ENCODE measurements at places on chromosomes 7 and 10. TPM values are rescaled to one million over a fixed set of nuclear protein-coding genes. Genes with fewer than 3 reads are reported as not detected.

ASAH2 gene
- total RNA-seq: 0.26 TPM

SLC18A3 gene
- total RNA-seq: not detected

RBM20 gene
- total RNA-seq: 0.66 TPM

CRTAC1 gene
- total RNA-seq: not detected

GSAP gene
- total RNA-seq: 2.7 TPM

DENND2A gene
- total RNA-seq: 22.2 TPM

OR6B1 gene
- total RNA-seq: not detected

FAM241B gene
- 0.19 TPM for total RNA-seq

LIPM gene
- not detected for total RNA-seq

FOXI2 gene
- total RNA-seq: not detected

PRRT4 gene
- total RNA-seq: under 0.01 TPM

GRK5 gene
- total RNA-seq: 66.5 TPM

FGL2 gene
- 616 TPM for total RNA-seq

PRKG1 gene
- total RNA-seq: 48.3 TPM

STRIP2 gene
- total RNA-seq: 2.9 TPM

CYP3A5 gene
- total RNA-seq: not detected

CALML5 gene
- total RNA-seq: not detected

NEUROD6 gene
- total RNA-seq: not detected

GPR146 gene
- total RNA-seq: 0.79 TPM

BHLHA15 gene
- total RNA-seq: 0.13 TPM

TLL2 gene
- 0.06 TPM for total RNA-seq

CHST15 gene
- 14.4 TPM for total RNA-seq

SEMA3E gene
- total RNA-seq: 0.06 TPM

BCAP29 gene
- 70.3 TPM for total RNA-seq

WAPL gene
- total RNA-seq: 54.4 TPM

SPAG6 gene
- total RNA-seq: not detected

MYOZ1 gene
- total RNA-seq: 0.06 TPM

ALDH18A1 gene
- total RNA-seq: 105 TPM

SUN3 gene
- total RNA-seq: not detected

STN1 gene
- total RNA-seq: 50.6 TPM

LEP gene
- total RNA-seq: not detected

MMRN2 gene
- 13.2 TPM for total RNA-seq

UTF1 gene
- total RNA-seq: not detected

GATA3 gene
- 0.06 TPM for total RNA-seq

PKD2L1 gene
- not detected for total RNA-seq

RADIL gene
- 1.5 TPM for total RNA-seq

TSPAN15 gene
- total RNA-seq: 4.2 TPM

NRAP gene
- not detected for total RNA-seq

PALD1 gene
- total RNA-seq: 11.6 TPM
